ENCODE measurements at places on chromosomes 7 and 10. TPM values are rescaled to one million over a fixed set of nuclear protein-coding genes. Genes with fewer than 3 reads are reported as not detected.

- H3K36me3 ChIP-seq, result no peaks in the 10 kb centered on the region
- no peaks in the 10 kb centered on the region for H3K27me3 ChIP-seq
- peaks cover 10% of the 10 kb centered on the region for H3K4me1 ChIP-seq
- no peak overlapping the region for H3K4me3 ChIP-seq
- DNase-seq, result no peak
- no peak overlapping the region for H3K27ac ChIP-seq
Observed at GRCh38 chr7:130818056-130818455, 84.0 kb upstream of the KLF14 start.

GRCh38 chr7:106542550-106543220 is 118.3 kb downstream of the CCDC71L start:
- peak; percentile 76 for DNase-seq
- no peaks in the 10 kb centered on the region for H3K36me3 ChIP-seq
- H3K27me3 ChIP-seq, result no peaks in the 10 kb centered on the region
- H3K4me3 ChIP-seq, result no peak overlapping the region
- H3K4me1 ChIP-seq, result peaks cover 8% of the 10 kb centered on the region

- H3K4me1 ChIP-seq, result peaks cover 4% of the 10 kb centered on the region
- no peak for DNase-seq
Observed at GRCh38 chr7:159117366-159118196, 27.1 kb downstream of the VIPR2 start.

DNA sequence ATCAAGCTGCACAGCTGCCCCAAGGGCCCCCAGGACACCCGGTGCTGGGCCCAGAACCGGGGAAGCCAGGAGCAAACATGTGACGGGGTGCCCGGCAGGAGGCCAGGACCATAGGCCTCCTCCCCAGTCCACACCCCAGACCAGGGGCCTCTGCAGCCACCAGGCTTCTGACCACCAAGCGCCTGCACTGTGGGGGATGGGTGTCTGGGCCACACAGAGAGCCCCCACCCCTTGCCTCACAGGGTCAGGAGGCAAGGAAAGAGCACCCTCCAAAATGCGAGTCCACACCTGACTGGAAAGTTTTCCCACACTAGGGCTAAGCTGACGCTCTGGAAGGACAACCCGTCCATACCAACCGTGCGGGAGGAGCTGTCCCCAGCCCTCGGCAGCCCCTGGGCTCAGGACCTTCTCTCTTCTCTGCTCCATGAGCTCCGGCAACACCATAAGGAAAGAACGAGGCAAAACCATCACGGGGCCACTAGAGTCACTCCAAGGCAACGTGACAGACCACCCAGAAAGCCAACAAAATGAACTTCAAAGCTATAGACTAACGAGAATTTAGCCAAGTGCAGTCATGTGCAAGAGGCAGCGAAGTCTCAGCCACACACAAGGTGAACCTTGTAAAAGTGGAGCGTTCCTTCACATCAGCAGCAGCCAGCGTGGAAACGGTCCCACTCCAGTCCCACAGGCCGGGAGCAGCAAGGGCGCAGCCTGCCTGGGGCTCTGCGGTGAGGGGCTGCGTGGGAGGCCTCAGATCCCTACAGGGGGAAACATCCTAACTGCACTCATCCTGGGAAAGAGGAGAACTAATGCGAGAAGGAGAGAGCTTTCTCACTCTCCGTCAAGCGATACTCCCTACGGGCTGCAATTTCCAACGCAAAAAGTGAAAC is 5.1 kb downstream of the STK32C start:
- peaks cover 2% of the 10 kb centered on the region for H3K27me3 ChIP-seq
- no peaks in the 10 kb centered on the region for H3K36me3 ChIP-seq
- no peak overlapping the region for H3K27ac ChIP-seq
- DNase-seq, result no peak
- H3K4me3 ChIP-seq, result no peak overlapping the region
- H3K4me1 ChIP-seq, result peaks cover 12% of the 10 kb centered on the region

- H3K36me3 ChIP-seq, result no peaks in the 10 kb centered on the region
- H3K4me3 ChIP-seq, result no peak overlapping the region
- H3K27me3 ChIP-seq, result peaks cover 2% of the 10 kb centered on the region
Observed at GRCh38 chr10:64115908-64116643, 594.9 kb downstream of the REEP3 start.

DNA sequence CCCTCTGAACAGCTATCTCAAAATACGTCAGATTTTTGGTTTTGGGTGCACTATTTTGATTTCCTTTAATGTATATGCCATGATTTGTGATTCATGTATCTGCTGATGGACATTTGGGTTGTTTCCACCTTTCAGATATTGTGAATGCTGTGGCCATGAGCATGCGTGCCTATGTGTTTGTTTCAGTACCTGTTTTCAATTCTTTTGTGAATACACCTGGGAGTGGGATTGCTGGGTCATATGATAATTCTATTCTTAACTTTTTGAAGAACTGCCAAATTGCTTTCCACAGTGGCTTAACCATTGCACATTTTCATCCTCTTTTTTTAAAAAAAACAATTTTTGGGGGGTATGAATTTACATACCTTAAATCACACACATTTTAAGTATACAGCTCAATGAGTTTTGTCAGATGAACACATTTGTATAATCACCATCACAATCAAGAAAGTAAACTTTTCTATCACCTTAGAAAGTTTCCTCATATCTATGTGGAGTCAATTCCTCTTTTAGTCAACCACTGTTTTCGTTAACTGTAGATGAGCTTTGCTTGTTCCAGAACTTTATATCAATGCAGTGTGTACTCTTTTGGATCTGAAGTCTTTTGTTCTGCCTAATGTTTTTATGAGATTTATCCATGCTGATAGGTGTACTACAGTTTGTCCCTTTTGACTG is 36.9 kb downstream of the CYP26A1 start:
- H3K27me3 ChIP-seq, result peaks cover 1% of the 10 kb centered on the region
- H3K27ac ChIP-seq, result no peak overlapping the region
- no peak for DNase-seq
- H3K4me1 ChIP-seq, result peaks cover 4% of the 10 kb centered on the region

DNA sequence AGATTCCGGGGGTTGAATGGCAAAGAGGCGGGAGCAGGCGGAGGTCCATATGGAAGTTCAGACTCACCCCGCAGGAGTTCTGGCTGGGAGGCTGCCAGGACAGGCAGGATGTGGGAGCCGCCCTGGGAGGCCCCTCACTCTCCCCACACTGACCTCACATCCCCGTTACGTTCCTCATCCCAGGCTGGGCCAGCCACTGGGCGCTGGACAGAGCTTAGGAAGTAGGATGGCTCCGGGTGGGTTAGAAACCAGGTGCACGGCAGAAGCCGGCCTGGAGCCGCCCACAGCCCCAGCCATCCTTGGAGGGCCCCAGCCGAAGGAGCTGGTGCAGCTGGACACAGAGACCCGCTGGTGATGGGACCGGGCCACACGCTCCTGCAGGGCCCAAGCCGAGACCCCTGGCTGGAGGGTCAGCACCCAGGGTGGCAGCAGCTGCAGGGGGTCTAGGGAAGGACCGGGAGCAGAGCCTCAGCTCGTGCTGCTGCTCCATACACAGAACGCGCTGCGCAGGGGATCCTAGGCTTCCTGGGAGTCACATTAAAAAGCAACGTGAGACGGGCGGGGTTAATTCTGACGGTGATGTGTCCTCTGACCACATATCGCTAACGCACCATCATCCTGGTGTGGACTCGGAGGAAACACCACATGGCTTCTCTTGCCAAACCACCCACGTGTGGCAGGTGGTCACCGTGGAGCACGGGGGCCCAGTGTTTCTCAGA is 98.6 kb upstream of the DIP2C start:
- no peaks in the 10 kb centered on the region for H3K36me3 ChIP-seq
- DNase-seq, result no peak
- no peak overlapping the region for H3K4me3 ChIP-seq
- H3K4me1 ChIP-seq, result peaks cover 2% of the 10 kb centered on the region
- no peak overlapping the region for H3K27ac ChIP-seq

DNA sequence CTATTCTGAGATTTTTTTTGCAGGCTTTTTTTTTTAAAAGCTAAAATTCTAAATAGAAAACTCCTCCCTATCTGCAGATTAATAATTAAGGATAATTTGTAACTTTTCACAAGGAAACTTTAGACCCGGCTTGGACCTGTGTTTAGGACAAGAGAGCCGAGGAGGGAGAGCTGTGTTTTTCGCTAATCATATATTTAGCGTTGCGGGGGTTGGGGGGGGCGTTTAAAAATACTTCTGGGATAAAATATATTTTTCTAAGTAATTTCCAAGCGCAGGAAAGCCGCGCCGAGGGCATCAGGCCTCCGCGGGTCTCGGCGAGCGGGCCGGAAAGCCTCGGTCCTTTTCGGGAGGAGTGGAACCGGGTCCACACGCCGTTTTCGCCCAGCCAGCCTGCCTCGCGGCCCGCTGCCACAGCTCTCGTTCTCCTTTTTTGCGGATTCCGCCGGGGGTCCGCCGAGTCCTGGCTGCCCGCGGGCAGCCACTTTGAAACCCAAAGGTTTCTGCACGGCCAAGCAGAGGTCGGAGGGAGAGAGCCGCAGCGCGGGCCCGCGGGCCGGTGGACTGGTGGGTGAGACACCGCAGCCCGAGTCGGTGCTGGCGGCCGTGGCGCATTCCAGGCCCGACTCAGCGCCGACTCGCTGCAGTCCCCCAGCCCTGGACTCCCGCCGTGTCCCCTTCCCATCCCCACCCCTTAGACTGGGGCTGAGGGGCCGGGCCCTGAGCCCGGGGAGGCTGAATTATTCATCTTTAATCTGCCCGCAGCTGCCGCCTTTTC is 2.3 kb downstream of the PAX2 start:
- H3K36me3 ChIP-seq, result no peaks in the 10 kb centered on the region
- H3K27ac ChIP-seq, result no peak overlapping the region
- no peak for DNase-seq

GRCh38 chr7:150621376-150621775 is 10.8 kb downstream of the GIMAP6 start:
- H3K27me3 ChIP-seq, result no peaks in the 10 kb centered on the region
- peak overlapping the region; percentile 82 for H3K27ac ChIP-seq
- peak overlapping the region; percentile 8 for H3K4me3 ChIP-seq

GRCh38 chr10:101006593-101007098 is 7.0 kb downstream of the LZTS2 start:
- H3K4me3 ChIP-seq, result no peak overlapping the region
- DNase-seq, result no peak
- H3K4me1 ChIP-seq, result no peaks in the 10 kb centered on the region

- H3K4me3 ChIP-seq, result no peak overlapping the region
- peaks cover 4% of the 10 kb centered on the region for H3K27me3 ChIP-seq
- no peaks in the 10 kb centered on the region for H3K36me3 ChIP-seq
- no peak for DNase-seq
- no peak overlapping the region for H3K27ac ChIP-seq
- no peaks in the 10 kb centered on the region for H3K4me1 ChIP-seq
Observed at GRCh38 chr10:14306190-14306589, 24.5 kb downstream of the FRMD4A start.

DNA sequence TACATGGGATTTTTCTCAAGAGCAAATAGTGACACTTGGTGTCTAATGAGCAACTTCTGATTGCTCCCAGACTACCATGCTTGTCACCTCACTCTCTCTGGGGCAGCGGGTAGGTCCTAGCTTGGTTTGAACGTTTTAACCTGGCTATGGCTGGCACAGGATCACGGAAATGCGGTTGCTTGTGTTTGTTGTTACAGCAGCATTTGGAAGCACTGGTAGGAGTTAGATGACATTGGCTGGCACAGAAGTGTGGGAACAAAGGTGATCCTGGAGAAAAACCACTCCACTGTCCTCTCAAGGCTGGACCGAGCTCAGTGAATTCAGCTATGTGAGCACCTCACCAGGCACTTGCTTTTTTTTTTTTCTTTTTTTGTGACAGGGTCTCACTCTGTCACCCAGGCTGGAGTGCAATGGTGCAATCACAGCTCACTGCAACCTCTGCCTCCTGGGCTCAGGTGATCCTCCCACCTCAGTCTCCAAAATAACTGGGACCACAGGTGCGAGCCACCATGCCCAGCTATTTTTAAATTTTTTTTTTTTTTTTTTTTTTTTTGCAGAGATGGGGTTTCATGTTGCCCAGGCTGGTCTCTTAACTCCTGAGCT is 3.5 kb upstream of the PFKFB3 start:
- H3K27me3 ChIP-seq, result no peaks in the 10 kb centered on the region
- no peak overlapping the region for H3K4me3 ChIP-seq
- peaks cover 2% of the 10 kb centered on the region for H3K36me3 ChIP-seq
- H3K27ac ChIP-seq, result no peak overlapping the region
- H3K4me1 ChIP-seq, result peaks cover 31% of the 10 kb centered on the region
- DNase-seq, result no peak

GRCh38 chr10:77461636-77462296 is 175.8 kb downstream of the KCNMA1 start:
- no peak overlapping the region for H3K4me3 ChIP-seq
- no peak overlapping the region for H3K27ac ChIP-seq
- H3K27me3 ChIP-seq, result no peaks in the 10 kb centered on the region

DNA sequence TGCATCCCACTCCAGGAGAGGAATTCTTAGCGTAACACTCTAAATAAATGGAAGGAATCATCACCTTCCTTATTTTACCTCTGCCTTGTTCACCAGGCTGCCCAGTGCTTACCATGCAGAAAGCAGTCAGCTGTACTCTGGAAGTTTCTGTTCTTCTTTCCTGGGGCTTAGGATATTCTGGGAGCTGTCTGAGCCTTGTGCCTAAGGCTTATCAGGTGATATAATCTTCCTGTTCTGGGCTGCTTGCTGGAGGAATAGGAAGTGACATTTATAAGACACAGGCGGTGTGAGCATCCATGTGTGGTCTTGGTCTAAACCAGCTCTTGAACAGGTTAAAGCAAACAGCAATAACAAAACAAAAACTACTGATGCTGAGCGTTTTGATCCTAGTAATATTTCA is 13.5 kb downstream of the KCTD7 start:
- DNase-seq, result no peak
- H3K27me3 ChIP-seq, result no peaks in the 10 kb centered on the region
- H3K4me3 ChIP-seq, result no peak overlapping the region
- H3K36me3 ChIP-seq, result peaks cover 12% of the 10 kb centered on the region
- H3K4me1 ChIP-seq, result no peaks in the 10 kb centered on the region

- H3K4me1 ChIP-seq, result no peaks in the 10 kb centered on the region
- DNase-seq, result no peak
- H3K27me3 ChIP-seq, result peaks cover 4% of the 10 kb centered on the region
- H3K4me3 ChIP-seq, result no peak overlapping the region
- no peaks in the 10 kb centered on the region for H3K36me3 ChIP-seq
Observed at GRCh38 chr7:151388430-151388829, 21.4 kb downstream of the WDR86 start.

- no peak overlapping the region for H3K4me3 ChIP-seq
- H3K4me1 ChIP-seq, result peaks cover 14% of the 10 kb centered on the region
- H3K27ac ChIP-seq, result no peak overlapping the region
- no peaks in the 10 kb centered on the region for H3K36me3 ChIP-seq
Observed at GRCh38 chr7:27129729-27130539, 623 bp downstream of the HOXA4 start.

MGAM2 gene
- total RNA-seq, result not detected

AQP1 gene
- total RNA-seq, result 0.25 TPM

PHYHIPL gene
- total RNA-seq, result not detected

CALML5 gene
- not detected for total RNA-seq

AVPI1 gene
- 1.5 TPM for total RNA-seq

SPDYE3 gene
- total RNA-seq, result not detected

NRG3 gene
- not detected for total RNA-seq

TUBAL3 gene
- not detected for total RNA-seq

PTF1A gene
- total RNA-seq, result not detected

NXPH1 gene
- not detected for total RNA-seq
